NCI-H82 (cell line): ENCODE measurements at places on chromosomes 16 and 17.

- no peak for DNase-seq
These were observed 4.9 kb upstream of the PHAF1 start for GRCh38 chr16:67104845-67105244.

- peak; percentile 31 for DNase-seq
These were observed 401.6 kb downstream of the NPIPA7 start for GRCh38 chr16:16780588-16780987.

DNA sequence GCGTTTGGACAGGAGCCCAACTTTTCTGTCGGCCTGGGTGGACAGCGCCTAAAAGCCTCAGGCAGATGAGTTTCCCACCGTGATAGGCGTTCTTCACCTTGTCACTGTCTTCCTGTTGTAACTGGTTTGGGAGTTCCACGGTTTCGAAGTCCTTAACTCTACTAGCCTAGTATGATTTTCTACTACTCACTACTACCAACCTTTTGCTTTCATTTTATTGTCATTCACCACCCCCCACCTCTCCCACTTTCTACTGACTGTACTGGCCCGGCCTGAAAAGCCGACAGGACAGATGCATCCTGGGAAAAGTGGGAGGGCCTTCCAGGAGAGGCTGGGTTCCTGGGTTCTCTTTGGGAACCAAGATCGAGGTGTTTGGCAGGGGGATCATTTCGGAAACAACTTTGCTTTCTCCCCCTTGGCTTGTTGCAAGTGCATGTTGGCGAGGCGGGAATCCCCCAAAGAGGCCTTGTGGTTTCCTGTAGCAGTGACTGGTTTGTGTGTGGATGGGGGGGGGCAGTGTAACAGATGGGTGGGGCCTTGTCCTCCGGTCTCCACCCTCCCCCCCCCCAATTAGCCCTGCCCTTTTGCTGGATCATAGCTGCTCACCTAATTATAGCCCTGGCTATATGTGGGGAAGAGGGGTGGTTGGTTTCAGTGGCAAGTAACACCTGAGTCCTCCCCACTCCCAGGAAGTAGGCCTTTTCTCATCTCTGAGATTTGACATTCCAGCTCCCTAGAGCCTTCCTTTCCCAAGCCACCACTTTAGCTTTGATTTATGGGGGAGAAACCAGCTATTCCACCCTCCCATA lies 1.4 kb downstream of the EIF5A start:
- peak; percentile 90 for DNase-seq

DNA sequence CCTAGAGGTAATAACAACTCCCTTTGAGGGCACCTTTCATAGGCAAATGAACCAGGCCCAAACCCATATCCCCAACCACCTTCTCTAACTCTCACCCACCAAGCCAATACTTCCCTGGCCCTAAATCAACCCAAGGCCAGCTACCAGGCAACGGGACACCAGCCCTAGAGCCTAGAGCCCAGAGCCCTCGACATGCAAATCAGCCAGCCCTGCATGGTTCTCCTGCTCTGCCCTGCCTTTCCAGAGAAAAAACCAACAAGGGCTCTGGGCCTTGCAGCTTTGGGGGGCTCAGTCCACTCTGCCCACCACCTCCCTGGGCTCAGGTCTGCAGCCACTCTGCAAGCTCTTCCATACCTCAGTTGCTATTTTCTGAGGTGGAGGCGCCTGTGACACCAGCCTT lies 55.0 kb downstream of the PITPNM3 start:
- DNase-seq: no peak

- no peak for DNase-seq
These were observed 29.3 kb downstream of the KIFC3 start for GRCh38 chr16:57773019-57773418.

DNA sequence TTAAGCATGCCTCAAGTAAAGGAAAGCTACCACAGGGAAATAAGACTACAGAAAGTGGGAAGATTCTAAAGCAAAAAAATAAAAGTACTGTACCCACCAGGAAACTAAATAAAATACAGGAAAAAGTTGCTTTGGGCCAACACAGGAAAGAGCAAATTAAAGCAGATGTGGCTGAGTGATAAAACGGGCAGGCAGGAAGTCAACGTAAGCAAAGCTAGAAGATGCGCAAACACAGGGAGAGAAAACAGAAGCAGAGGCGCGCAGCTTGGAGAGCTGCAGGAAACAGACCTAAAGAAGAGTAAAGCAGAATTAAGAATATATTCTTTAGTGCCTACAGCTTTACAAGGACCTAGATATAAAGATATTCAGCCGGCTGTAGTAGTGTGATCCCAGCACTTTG lies 21.7 kb downstream of the USP36 start:
- no peak for DNase-seq

- peak; percentile 32 for DNase-seq
These were observed 75.3 kb upstream of the TBC1D3K start for GRCh38 chr17:37848690-37849616.

GRCh38 chr16:72511171-72511570 lies 339.2 kb upstream of the PMFBP1 start:
- DNase-seq: no peak

GRCh38 chr16:89266521-89267134 lies 49.1 kb downstream of the ZNF778 start:
- DNase-seq: no peak
